ENCODE measurements at places on chromosomes 12 and 14. TPM values are rescaled to one million over a fixed set of nuclear protein-coding genes. Genes with fewer than 3 reads are reported as not detected.

GRCh38 chr12:103523771-103524170 is 28.0 kb upstream of the C12orf42 start:
- H3K4me3 ChIP-seq: no peak overlapping the region
- no peak for DNase-seq
- H3K36me3 ChIP-seq: no peaks in the 10 kb centered on the region

- no peak overlapping the region for H3K4me3 ChIP-seq
- no peaks in the 10 kb centered on the region for H3K4me1 ChIP-seq
- DNase-seq: no peak
- no peak overlapping the region for H3K27ac ChIP-seq
- H3K27me3 ChIP-seq: no peaks in the 10 kb centered on the region
Measured at GRCh38 chr14:41016213-41016612, 590.5 kb upstream of the LRFN5 start.

DNA sequence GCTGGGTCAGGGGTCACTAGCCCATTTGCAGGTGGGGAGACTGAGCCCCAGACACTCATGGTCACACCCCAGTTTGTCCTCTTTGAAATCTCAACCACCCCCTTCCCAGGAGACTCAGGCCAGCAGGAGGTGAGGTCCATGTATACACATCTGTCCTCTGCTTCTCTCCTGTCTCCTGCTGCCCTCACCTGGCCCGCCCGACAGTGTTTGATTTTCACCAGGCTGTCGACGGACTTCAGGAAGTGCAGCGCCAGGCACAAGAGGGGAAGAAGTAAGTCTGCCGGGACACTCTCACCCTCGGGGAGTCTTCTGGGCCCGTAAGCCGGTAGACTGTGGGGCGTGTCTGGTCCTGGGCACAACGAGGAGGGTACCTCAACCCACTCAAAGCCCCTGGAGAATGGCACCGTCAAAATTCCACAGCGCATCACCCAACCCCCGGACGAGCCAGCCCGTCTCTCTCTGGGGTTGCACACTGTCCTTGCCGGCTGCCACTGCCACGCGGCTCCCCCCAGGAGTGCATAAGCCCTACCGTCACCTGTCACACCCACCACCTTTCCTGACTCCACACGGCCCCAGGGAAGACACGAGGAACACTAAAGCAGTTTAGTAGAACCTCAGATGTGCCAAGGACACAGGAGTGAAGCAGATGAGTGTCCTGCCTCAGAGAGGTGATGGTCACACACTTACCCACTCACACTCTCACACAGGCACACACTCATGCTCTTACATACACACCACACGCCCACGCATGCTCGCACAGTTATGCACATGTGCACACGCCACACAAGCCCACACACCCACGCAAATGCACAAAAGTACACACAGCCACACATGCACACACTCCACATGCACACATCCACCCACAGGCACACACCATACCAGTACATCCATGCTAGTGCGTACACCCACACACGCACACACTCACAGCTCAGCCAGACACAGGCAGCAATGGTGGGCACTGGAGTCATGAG is 13.1 kb upstream of the SIVA1 start:
- H3K36me3 ChIP-seq: no peaks in the 10 kb centered on the region

The ENDOU gene
- total RNA-seq: not detected

The TOGARAM1 gene
- 51.8 TPM for total RNA-seq

- no peaks in the 10 kb centered on the region for H3K36me3 ChIP-seq
- H3K27me3 ChIP-seq: no peaks in the 10 kb centered on the region
- no peak overlapping the region for H3K4me3 ChIP-seq
Measured at GRCh38 chr14:91374879-91375702, 42.5 kb downstream of the CCDC88C start.

DNA sequence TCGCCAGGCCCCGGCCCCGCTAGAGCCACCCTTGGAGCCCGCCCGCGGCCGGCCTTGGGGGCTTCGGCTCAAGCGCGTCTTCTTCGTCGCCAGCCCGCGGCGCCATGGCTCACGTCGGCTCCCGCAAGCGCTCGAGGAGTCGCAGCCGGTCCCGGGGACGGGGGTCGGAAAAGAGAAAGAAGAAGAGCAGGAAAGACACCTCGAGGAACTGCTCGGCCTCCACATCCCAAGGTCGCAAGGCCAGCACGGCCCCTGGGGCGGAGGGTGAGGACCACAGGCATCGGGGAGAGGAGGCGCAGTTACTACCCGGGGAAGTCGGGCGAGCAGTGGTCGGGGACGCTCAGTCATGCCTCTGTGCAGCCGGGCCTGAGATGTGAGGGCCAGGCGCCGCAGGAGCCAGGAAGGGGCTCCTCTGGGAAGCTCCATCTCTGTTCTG is 573 bp downstream of the ARL6IP4 start:
- H3K4me1 ChIP-seq: no peaks in the 10 kb centered on the region
- peak overlapping the region; percentile 100 for H3K4me3 ChIP-seq
- peaks cover 2% of the 10 kb centered on the region for H3K36me3 ChIP-seq
- H3K27ac ChIP-seq: peak overlapping the region; percentile 93
- no peaks in the 10 kb centered on the region for H3K27me3 ChIP-seq
- DNase-seq: no peak

DNA sequence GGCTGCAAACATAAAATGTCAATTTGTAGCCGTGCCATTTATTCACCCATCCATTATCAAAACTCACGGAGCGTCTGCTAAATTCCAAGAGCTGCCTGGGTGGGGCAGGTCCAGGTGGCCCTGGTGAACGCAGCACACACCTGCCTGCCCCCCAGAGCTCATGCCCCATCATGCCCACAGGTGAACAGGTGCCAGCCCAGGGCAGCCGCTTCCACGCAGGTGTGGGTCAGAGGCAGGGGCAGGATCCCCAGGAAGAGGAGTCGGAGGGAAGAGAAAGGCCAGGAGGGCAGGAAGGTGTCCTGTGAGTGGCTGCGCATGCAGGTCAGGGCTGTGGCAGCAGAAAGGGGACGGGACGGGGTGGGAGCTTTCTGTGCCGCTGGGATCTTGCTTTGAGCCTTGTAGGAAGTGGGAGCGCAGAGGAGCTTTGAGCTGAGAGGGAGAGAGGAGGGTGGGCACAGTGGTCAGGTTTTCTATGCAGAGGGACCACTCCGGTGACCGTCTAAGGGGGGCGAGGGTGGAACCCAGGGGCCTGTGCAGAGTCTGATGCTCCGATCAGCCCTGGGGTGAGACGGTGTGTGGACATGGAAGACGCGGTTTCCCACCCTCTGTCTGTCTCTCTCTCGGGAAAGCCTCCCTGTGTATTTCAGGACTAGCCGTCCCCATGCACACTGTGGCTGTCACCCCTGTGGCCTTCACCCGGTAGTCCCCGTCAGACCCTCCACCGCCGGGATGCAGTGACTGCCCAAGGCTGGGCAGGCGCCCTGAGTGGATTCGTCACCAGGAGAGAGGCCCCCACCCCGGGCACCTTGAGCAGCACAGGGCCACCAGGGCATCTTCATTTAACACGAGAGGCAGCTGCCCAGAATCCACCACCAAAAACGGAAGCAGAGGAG is 26.7 kb downstream of the GALNT9 start:
- H3K4me1 ChIP-seq: no peaks in the 10 kb centered on the region
- no peak overlapping the region for H3K4me3 ChIP-seq
- no peak overlapping the region for H3K27ac ChIP-seq
- no peak for DNase-seq

The PRICKLE1 gene
- 31.6 TPM for total RNA-seq

The NGB gene
- total RNA-seq: not detected

GRCh38 chr12:129276361-129277060 is 423.2 kb downstream of the GLT1D1 start:
- no peaks in the 10 kb centered on the region for H3K27me3 ChIP-seq
- no peak overlapping the region for H3K4me3 ChIP-seq
- H3K4me1 ChIP-seq: no peaks in the 10 kb centered on the region
- H3K27ac ChIP-seq: no peak overlapping the region
- DNase-seq: no peak

The PZP gene
- total RNA-seq: 0.30 TPM

DNA sequence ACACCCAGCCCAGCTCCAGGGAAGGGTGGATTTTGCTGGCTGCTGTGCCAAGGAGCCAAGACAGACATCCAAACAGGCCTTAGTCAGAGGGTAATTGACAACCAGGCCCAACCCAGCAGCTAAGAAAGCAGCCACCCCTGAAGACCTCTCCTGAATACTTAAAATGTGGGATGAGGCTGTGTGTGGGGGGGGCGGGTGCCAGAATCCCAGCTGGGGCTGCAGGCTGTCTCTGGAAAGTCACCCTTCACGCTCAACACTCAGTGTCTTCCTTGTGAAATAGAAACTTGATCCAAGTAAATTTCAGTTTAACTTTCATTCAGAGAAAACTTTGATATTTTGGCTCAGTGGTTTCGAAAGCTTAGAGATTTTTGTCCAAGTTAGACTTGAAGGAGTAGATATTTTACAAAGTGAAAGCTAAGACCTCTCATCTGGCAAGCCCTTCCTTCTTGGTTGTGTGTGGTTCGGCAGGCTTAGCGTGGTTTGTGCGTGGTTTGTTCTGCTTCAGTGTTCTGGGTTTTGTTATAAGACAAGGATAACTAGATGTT is 5.1 kb downstream of the PAPLN start:
- H3K36me3 ChIP-seq: no peaks in the 10 kb centered on the region
- peak overlapping the region; percentile 79 for H3K27ac ChIP-seq
- DNase-seq: no peak
- H3K4me1 ChIP-seq: peaks cover 66% of the 10 kb centered on the region
- no peak overlapping the region for H3K4me3 ChIP-seq

GRCh38 chr12:26453246-26453645 is 257.9 kb downstream of the SSPN start:
- no peak for DNase-seq
- H3K27ac ChIP-seq: no peak overlapping the region
- H3K4me3 ChIP-seq: no peak overlapping the region
- peaks cover 3% of the 10 kb centered on the region for H3K36me3 ChIP-seq

GRCh38 chr12:89179245-89179644 is 173.1 kb downstream of the DUSP6 start:
- H3K4me3 ChIP-seq: no peak overlapping the region
- H3K36me3 ChIP-seq: no peaks in the 10 kb centered on the region

The TCL1A gene
- not detected for total RNA-seq

DNA sequence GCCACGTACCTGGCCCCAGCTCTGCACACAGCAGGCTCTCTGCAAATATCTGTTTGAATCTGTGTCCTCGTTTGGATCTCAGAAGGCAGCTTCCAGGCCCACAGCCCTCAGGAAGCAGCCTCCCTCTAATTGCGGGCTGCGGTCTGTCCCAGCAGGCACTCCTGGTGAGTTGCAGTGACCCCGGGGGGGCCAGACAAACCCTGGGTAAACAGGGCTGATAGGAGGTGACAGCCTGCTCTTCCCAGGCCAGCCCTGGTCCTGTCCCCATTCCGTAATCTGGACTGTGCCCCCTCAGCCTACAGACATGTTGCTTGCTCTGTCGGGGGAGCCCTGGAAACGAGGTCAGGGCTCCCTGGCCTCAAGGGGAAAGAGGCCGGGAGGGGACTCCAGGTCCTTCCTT is 2.0 kb downstream of the FOXN4 start:
- no peak overlapping the region for H3K4me3 ChIP-seq
- DNase-seq: no peak
- H3K27ac ChIP-seq: no peak overlapping the region

GRCh38 chr14:53146739-53147138 is 6.4 kb downstream of the DDHD1 start:
- no peak overlapping the region for H3K27ac ChIP-seq
- H3K27me3 ChIP-seq: no peaks in the 10 kb centered on the region
- no peaks in the 10 kb centered on the region for H3K36me3 ChIP-seq
- no peak overlapping the region for H3K4me3 ChIP-seq
- H3K4me1 ChIP-seq: peaks cover 15% of the 10 kb centered on the region

DNA sequence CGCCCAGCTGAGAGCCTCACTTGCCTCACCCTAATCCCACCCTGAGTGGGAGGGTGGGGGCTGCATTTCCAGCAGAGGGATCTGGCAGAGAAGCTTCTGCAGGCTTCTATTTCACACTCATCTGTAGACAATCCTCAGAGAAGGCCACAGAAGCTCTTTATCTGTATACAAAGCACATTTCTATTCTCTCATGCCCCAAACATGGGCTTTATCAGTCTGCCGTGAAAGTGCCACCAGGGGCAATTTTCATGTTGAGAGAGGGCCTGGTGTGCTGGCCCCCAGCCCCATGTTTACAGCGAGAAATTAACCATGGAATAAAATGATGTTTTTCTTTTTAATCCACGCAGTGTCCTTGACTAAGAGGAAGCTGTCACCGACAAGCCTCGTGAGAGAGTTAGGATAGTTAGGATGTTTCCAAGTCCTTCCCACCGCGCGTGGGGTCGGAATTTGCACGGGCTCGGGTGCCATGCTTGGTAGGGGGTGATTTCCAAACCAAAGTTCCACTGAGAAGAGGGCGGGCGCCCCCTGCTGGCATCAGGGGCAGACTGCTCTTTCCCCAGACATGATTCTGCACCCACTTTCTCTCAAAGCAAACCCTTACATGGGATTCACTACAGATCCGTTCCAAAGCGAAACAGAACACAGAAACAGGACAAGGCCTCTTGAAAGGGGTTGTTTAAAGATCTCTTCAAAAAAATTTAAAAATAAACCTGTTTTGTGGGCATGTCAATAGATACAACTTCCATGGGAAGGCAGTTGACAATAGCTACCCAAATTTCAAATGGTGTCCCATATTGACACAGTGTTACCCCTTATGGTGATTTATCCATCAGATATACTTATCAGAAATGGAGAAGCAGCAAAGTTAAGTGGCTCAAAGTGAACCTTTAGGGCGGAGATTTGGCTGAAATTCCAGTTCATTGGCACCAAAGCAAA is 19.4 kb downstream of the BDKRB1 start:
- H3K4me3 ChIP-seq: no peak overlapping the region
- H3K27me3 ChIP-seq: no peaks in the 10 kb centered on the region
- no peak overlapping the region for H3K27ac ChIP-seq

DNA sequence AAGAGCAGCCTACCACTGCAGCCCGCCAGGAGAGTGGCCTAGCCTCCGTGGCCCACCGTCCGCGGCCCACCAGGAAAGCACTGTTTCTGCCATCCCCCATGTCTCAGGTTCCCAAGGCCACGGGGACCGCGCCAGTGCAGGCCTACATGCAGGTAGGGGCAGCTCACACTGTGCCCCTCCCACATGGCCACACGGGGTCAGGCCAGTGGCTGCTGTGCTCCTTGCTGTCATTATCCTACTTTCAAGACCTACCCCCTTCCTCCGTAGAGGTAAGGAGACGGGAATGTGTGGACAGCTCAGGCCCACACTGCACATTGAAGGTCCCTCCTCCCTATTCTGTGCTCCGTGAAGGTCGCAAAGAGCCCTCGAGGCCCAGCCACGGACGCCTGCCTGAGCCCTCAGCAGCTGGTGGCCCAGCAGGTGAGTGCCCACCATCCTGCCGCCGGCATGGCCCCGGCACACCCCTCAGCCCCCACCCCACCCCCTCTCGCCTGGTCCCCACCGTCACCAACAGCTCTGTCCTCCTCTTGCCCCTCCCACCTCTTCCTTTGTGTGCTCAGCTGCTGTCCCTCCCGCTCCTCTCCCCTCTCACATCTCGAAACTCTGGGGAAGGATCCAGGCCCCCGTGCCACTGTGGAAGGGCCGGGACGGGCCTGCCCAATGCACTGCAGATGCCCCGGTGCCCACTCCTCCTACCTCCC is 10.0 kb downstream of the DDX51 start:
- H3K36me3 ChIP-seq: no peaks in the 10 kb centered on the region
- H3K4me1 ChIP-seq: no peaks in the 10 kb centered on the region
- H3K27ac ChIP-seq: no peak overlapping the region
- no peak overlapping the region for H3K4me3 ChIP-seq

DNA sequence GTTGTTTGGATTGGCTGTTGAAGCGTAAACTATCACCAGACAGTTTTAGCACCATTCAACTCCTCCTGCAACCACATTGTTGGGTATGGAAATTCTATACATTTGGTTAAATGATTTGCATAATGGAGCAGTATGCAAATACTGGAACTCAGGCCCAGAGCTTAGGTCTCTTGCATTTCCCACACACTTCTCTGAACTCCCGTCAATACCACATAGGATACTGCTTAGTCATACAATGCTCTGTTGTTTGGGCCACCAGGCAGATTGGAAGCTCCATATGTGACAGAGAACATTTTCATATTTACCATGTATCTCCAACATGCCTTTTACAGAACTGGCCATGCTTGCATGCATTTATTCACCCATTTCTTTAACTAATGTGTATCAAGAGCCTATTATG is 78.0 kb downstream of the IFNG start:
- no peaks in the 10 kb centered on the region for H3K36me3 ChIP-seq
- H3K27me3 ChIP-seq: no peaks in the 10 kb centered on the region
- no peaks in the 10 kb centered on the region for H3K4me1 ChIP-seq

Measured in tibial nerve (tissue), 4 donors.